ENCODE measurements at places on chromosomes 3 and 15. TPM values are rescaled to one million over a fixed set of nuclear protein-coding genes. Genes with fewer than 3 reads are reported as not detected.

Gene TARS3
- 36.3 TPM for total RNA-seq

Gene GRM2
- total RNA-seq, result 0.54 TPM

Gene ADGRG7
- 111 TPM for total RNA-seq

Gene FEZF2
- not detected for total RNA-seq

Gene RASGRP1
- total RNA-seq, result 10.7 TPM

Gene HRG
- not detected for total RNA-seq

Gene ATP8B4
- 12.5 TPM for total RNA-seq

Gene INSYN1
- 3.3 TPM for total RNA-seq

Gene PIAS1
- 75.1 TPM for total RNA-seq

GRCh38 chr3:18422972-18423371, 2.2 kb downstream of the SATB1 start:
- no peaks in the 10 kb centered on the region for H3K4me1 ChIP-seq
- peak overlapping the region; percentile 91 for H3K4me3 ChIP-seq
- no peak overlapping the region for H3K27ac ChIP-seq
- DNase-seq, result no peak
- no peaks in the 10 kb centered on the region for H3K27me3 ChIP-seq
- no peaks in the 10 kb centered on the region for H3K36me3 ChIP-seq

DNA sequence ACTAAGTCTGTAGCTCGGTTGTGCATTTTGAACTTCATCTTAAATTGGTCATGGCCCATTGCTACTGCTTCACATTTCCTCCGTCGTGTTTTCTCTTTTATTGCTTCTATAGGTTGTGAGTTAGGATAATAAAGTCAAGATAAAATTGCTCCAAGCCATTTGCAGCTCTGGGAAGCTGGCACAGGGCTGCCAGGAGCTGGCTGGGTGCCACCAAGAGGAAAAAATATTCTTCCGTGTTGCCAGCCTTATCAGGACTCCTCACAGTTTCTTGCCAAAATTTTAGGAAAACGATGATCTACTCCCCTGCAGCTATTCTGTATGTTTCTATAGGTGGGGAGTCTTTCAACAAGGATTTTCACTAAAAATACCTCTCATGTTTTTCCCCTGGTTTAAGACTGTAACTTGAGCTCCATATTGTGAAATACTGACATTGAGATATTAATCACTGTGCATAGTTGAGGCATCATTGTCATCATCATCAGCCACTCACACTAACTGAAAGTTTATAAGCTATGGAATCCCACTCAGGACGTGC, 55.4 kb upstream of the PIAS1 start:
- H3K36me3 ChIP-seq, result no peaks in the 10 kb centered on the region
- peak; percentile 73 for DNase-seq
- H3K27ac ChIP-seq, result peak overlapping the region; percentile 79

DNA sequence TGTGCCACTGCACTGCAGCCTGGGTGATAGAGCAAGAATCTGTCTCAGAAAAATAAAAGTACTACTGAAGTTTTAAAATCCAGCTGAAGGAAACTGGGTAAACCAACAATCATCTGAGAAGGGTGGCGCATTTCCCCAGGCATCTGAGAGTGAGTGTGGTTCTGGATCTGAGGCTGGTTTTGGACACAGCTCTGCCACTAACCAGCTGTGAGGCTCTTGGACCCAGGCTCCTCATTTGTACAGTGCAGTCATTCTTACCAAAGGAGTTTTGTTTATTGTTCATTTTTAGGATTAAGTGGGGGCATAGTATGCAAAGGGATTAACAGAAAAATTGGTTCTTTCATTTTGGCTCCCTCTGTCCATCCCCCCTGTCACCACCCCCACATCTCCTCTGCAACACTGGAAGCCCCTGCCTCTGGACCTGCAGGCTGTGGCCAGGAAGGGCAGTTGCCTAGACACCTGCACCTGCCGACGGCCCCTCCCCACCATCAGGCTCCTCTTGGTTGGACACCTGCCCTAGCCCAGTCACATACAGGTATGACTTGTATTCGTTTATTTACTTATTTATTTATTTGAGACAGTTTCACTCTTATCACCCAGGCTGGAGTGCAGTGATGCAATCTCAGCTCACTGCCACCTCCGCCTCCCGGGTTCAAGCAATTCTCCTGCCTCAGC, 8.8 kb downstream of the NUP210 start:
- no peak for DNase-seq
- no peaks in the 10 kb centered on the region for H3K36me3 ChIP-seq
- peaks cover 24% of the 10 kb centered on the region for H3K4me1 ChIP-seq
- H3K27ac ChIP-seq, result no peak overlapping the region

GRCh38 chr3:24470277-24470676, 24.4 kb downstream of the THRB start:
- no peak overlapping the region for H3K27ac ChIP-seq
- H3K27me3 ChIP-seq, result no peaks in the 10 kb centered on the region
- DNase-seq, result no peak
- no peaks in the 10 kb centered on the region for H3K4me1 ChIP-seq
- H3K4me3 ChIP-seq, result no peak overlapping the region
- H3K36me3 ChIP-seq, result no peaks in the 10 kb centered on the region

GRCh38 chr3:141877911-141878310, 1.5 kb downstream of the ATP1B3 start:
- DNase-seq, result no peak
- H3K36me3 ChIP-seq, result no peaks in the 10 kb centered on the region
- H3K27ac ChIP-seq, result no peak overlapping the region

GRCh38 chr3:124858275-124858674, 28.9 kb downstream of the ITGB5 start:
- H3K4me3 ChIP-seq, result no peak overlapping the region
- H3K27me3 ChIP-seq, result no peaks in the 10 kb centered on the region
- no peak for DNase-seq
- no peaks in the 10 kb centered on the region for H3K4me1 ChIP-seq

DNA sequence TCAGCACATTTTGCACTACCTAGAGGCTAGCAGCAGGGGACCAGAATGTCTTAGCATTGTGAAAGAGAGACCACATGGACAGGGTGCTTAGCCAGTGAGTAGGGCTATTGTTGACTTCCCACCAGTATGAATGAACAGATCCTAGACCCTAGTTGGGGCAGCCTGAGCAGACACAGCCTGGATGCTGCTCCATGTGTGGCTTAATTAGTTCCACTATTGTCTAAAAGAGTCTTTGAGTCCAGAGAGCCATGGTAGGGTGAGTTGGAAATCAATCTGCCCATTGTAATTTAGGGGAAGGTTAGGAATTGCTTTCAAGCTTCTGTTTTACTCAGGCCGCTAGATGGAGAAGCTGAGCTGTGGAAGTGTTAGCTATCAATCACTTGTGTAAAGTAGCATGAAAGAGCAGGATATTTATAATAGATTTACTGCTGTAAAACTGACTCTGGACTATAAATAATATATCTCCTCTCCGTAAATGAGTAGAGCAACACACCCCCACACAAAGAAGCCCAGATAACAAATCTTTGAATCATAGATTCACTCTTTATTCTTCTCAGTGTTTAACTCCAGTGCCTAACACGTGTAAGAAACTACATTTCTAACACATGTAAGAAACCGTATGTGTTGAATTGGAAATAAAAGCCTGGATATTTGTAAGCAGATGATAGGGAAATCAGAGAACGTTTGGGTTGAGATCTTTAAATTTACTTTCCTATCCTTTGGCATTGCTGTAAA, 4.1 kb upstream of the GCSAM start:
- no peak for DNase-seq
- H3K27me3 ChIP-seq, result no peaks in the 10 kb centered on the region
- H3K27ac ChIP-seq, result no peak overlapping the region
- peaks cover 3% of the 10 kb centered on the region for H3K4me1 ChIP-seq

- H3K27ac ChIP-seq, result no peak overlapping the region
- H3K4me1 ChIP-seq, result peaks cover 21% of the 10 kb centered on the region
- H3K27me3 ChIP-seq, result no peaks in the 10 kb centered on the region
- H3K36me3 ChIP-seq, result no peaks in the 10 kb centered on the region
- H3K4me3 ChIP-seq, result no peak overlapping the region
Observed at GRCh38 chr15:64901914-64902313, 9.8 kb upstream of the ANKDD1A start.

- H3K27me3 ChIP-seq, result no peaks in the 10 kb centered on the region
- H3K4me3 ChIP-seq, result no peak overlapping the region
- H3K27ac ChIP-seq, result no peak overlapping the region
- H3K4me1 ChIP-seq, result no peaks in the 10 kb centered on the region
- no peaks in the 10 kb centered on the region for H3K36me3 ChIP-seq
- no peak for DNase-seq
Observed at GRCh38 chr3:148682997-148683396, 14.7 kb upstream of the AGTR1 start.

DNA sequence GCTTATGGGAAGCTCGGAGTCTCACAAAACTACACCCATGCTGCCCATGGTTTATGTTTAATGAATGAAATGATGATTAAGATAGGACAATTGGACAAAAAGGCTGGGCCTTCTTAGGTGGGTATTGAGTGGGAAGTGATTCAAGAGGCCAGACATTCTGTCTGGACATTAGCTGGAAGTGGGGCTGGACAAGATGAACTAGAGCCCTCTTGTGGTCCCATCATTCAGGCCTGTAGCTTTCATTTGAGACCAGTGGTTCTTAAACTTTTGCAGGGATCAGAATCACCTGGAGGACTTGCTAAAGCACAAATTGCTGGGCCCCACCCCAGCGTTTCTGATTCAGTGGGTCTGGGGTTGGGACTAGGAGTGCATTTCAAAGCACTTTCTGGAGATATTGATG, 290.4 kb upstream of the CTDSPL start:
- H3K4me1 ChIP-seq, result peaks cover 5% of the 10 kb centered on the region
- H3K4me3 ChIP-seq, result no peak overlapping the region
- H3K27me3 ChIP-seq, result no peaks in the 10 kb centered on the region
- no peak overlapping the region for H3K27ac ChIP-seq
- no peaks in the 10 kb centered on the region for H3K36me3 ChIP-seq
- DNase-seq, result no peak

DNA sequence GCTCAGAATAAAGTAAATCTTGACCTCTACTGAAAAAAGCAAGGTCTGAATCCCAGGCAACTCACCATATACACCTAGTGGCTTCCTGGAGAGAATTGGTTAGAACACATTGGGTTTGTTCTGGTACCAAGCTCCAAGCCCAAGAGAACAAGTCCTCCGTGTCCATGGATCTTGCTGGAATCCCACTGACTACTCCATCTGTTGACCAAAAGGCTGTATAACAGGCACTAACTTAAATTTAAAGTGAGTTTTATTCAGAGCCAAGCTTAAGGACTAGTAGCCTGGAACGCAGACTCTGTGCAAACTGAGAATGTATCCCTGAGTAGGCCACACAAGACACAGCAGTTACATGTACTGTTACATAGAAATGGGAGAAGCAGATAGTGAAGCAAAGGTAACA, 342.1 kb upstream of the LRRC3B start:
- H3K4me1 ChIP-seq, result no peaks in the 10 kb centered on the region
- no peak for DNase-seq
- H3K4me3 ChIP-seq, result no peak overlapping the region
- H3K36me3 ChIP-seq, result no peaks in the 10 kb centered on the region

Data from Peyer's patch (tissue), 4 donors.